Activated CD8-positive, alpha-beta T cell treated with anti-CD3 and anti-CD28 coated beads, Interleukin-2, amount 10 ng/mL, durations not matched to agents 7 days and 5 days (primary cell): ENCODE measurements at places on chromosomes 12 and 14.
A peak's percentile ranks its signal among the peaks of the same experiment; 100 is the strongest.

GRCh38 chr14:22070119-22070982, 396.7 kb upstream of the OR4E1 start:
- peak; percentile 78 for DNase-seq
- no peaks in the 10 kb centered on the region for H3K27me3 ChIP-seq
- H3K36me3 ChIP-seq, result peaks cover 16% of the 10 kb centered on the region

GRCh38 chr14:47442211-47442610, 233.2 kb downstream of the MDGA2 start:
- H3K27me3 ChIP-seq, result no peaks in the 10 kb centered on the region
- no peak overlapping the region for H3K4me3 ChIP-seq
- no peak overlapping the region for H3K27ac ChIP-seq

GRCh38 chr14:89912667-89913211, 41.8 kb downstream of the EFCAB11 start:
- DNase-seq, result no peak
- peaks cover 4% of the 10 kb centered on the region for H3K4me1 ChIP-seq
- H3K4me3 ChIP-seq, result no peak overlapping the region
- H3K36me3 ChIP-seq, result no peaks in the 10 kb centered on the region
- peaks cover 17% of the 10 kb centered on the region for H3K27me3 ChIP-seq
- H3K27ac ChIP-seq, result no peak overlapping the region

GRCh38 chr12:20211981-20212421, 156.3 kb upstream of the PDE3A start:
- H3K36me3 ChIP-seq, result no peaks in the 10 kb centered on the region
- H3K4me3 ChIP-seq, result no peak overlapping the region
- DNase-seq, result no peak
- H3K27ac ChIP-seq, result no peak overlapping the region
- no peaks in the 10 kb centered on the region for H3K27me3 ChIP-seq

DNA sequence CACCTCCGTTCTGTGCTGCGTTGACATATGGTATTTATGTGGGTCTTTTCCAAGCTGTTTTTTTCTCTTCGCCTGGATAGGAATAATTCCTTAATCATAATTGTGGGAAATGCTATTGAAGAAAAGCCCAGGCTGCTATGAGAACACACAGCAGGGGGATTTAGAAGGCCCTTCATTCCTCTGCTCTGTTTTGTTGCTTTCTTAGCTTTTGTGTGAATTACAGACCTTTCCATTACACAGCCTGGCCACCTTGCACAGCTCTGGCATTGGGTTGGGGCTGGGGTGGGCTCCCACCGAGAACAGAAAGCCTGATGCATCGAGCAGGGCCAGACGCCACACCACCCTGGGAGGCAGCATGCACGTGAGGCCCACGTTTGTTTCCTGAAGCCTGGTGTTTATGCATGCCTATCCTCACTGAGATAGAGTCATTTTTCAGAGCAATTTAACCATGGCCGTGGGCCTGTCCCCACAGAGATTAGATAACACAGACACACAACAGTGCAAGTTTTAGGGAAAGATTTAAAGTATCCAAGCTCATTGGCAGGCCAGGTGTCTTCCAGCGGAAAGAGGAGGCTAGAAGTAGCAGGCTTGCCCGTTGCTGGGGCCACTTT, 287.6 kb upstream of the PWP1 start:
- no peak for DNase-seq
- no peak overlapping the region for H3K27ac ChIP-seq
- H3K27me3 ChIP-seq, result no peaks in the 10 kb centered on the region
- H3K36me3 ChIP-seq, result peaks cover 3% of the 10 kb centered on the region
- H3K4me1 ChIP-seq, result peaks cover 83% of the 10 kb centered on the region
- H3K4me3 ChIP-seq, result no peak overlapping the region

- H3K27me3 ChIP-seq, result peaks cover 32% of the 10 kb centered on the region
- H3K4me1 ChIP-seq, result peaks cover 8% of the 10 kb centered on the region
- H3K36me3 ChIP-seq, result no peaks in the 10 kb centered on the region
These were observed 280.5 kb downstream of the DPF3 start for GRCh38 chr14:72613231-72613974.

DNA sequence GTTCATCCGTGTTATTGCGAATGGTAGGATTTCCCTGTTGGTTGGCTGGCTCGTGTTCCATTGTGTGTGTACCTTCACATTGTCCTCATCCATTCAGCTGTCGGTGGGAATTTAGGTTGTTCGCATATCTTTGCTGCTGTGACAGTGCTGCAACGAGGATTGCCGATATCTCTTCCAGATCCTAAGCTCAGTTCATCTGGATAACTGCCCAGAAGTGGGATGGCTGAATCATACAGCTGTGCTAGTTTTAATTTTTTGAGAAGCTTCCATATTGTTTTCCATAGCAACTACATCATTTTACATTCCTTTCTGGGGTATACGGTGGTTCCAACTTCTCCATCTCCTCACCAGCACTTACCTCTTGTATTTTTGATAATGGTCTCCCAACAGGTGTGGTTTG, 292.8 kb upstream of the SFSWAP start:
- no peaks in the 10 kb centered on the region for H3K4me1 ChIP-seq
- no peaks in the 10 kb centered on the region for H3K27me3 ChIP-seq
- DNase-seq, result no peak
- no peaks in the 10 kb centered on the region for H3K36me3 ChIP-seq

DNA sequence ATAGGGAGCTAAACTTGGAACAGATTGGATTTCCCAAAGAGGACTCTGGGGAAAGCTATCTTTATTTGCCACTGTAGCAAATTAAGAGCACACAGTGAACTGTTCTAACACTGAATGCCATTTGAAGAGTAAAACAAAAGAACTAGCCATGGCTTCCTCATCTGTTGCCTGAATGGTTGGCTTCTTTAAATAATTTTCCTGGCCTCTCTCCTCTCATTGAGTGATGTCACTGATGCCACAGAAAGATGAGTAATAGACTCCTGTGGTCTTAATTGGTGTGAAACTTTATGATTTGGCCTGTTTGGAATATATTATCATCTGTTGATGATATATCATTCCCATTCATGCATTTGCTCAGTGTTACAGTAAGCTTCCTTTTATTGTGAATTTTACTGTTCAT, 42.5 kb downstream of the WDR20 start:
- peaks cover 17% of the 10 kb centered on the region for H3K4me1 ChIP-seq
- no peak overlapping the region for H3K4me3 ChIP-seq
- DNase-seq, result no peak
- H3K36me3 ChIP-seq, result no peaks in the 10 kb centered on the region
- no peaks in the 10 kb centered on the region for H3K27me3 ChIP-seq
- no peak overlapping the region for H3K27ac ChIP-seq
